Eye (tissue), 1 donor: ENCODE measurements at places on chromosomes 6 and 20.

GRCh38 chr20:60036746-60037499 is 78.7 kb downstream of the CDH26 start:
- DNase-seq, result peak; percentile 54

GRCh38 chr6:154165478-154165877 is 126.4 kb downstream of the OPRM1 start:
- no peak for DNase-seq

GRCh38 chr6:33566182-33567084 is 13.6 kb downstream of the BAK1 start:
- DNase-seq, result no peak

- peak; percentile 24 for DNase-seq
Observed at GRCh38 chr6:138371452-138371711, 6.3 kb upstream of the SMIM28 start.

- DNase-seq, result no peak
Observed at GRCh38 chr20:22232473-22232872, 351.9 kb downstream of the FOXA2 start.

- DNase-seq, result peak; percentile 4
Observed at GRCh38 chr6:47414423-47415167, 63.0 kb upstream of the CD2AP start.

GRCh38 chr6:15768999-15769398 is 106.2 kb upstream of the DTNBP1 start:
- DNase-seq, result no peak

GRCh38 chr20:7989379-7989778 is 30.2 kb downstream of the TMX4 start:
- DNase-seq, result no peak

- no peak for DNase-seq
Observed at GRCh38 chr20:64229507-64230061, 26.0 kb upstream of the PCMTD2 start.

DNA sequence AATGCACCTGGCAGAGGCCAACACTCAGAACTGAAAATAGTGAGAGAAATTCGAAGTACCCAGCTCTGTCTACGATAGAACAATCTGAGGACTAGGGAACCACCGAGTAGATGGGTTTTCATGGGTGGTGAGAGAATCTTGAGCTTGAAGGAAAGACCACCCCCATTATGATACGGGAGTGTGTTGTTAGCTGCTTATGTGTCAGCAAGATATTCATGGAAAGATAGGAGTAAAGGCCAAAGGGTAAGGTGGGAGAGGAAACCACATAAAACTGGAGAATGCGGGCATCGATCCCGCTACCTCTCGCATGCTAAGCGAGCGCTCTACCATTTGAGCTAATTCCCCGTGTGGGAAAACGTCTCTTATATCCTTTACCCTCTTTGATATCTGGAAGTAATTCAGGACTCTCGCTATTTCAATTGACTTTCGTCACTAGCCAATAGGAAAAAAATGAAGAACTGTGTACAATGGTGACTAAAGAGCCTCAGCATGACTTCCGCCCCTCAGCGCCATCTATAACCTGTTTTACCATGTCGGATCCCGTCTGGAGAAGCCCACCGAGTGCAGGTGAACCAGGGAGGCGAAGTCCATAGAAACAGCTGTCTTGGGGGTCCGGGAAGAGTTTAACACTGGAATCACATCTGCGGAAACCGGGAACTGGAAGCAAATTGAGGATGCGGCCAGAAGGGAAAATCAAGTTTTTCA is 25.0 kb upstream of the ABT1 start:
- DNase-seq, result peak; percentile 94

- DNase-seq, result peak; percentile 24
Observed at GRCh38 chr20:12775041-12775440, 233.7 kb upstream of the SPTLC3 start.

- peak; percentile 16 for DNase-seq
Observed at GRCh38 chr6:3456395-3456897, 404 bp downstream of the SLC22A23 start.

DNA sequence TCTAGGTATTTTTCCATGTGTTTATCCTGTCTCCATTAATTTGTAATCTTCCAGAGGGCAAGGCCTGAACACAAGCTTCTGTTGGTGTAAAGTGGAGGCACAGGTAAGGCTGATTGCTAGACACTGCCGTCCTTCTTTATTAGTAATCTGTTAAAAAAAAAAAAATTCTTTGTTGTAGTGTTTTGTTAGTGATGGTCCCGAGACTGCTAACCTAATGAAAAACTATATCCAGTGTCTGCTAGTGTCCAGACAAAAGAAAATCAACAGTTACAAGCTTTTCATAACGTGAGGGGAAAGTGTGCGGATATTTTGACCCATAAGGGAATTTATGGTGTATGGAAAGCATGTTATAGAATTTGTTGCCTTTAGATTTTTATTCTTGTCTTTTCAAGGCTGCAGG is 4.2 kb upstream of the HIVEP1 start:
- DNase-seq, result no peak

- DNase-seq, result no peak
Observed at GRCh38 chr6:43187821-43188220, 5.8 kb downstream of the CUL9 start.

- peak; percentile 78 for DNase-seq
Observed at GRCh38 chr6:35727231-35727934, 9.4 kb upstream of the ARMC12 start.

DNA sequence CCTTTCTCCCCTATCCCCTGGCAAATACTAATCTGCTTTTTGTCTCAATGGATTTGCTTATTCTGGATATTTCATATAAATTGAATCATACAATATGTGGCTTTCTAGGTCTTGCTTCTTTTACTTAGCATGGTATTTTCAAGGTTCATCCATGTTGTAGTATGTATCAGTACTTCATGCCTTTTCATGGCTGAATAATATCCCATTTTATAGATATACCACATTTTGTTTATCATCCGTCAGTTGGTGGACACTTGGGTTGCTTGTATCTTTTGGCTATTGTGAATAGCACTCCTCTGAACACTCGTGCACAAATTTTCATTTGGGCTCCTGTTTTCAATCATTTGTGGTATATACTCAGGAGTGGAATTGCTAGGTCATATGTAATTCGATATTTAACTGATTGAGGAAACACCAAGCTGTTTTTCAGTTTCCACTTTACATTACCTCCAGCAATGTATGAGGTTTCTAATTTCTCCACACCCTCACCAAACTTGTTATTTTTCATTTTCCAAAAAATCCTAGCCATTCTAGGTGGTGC is 30.5 kb upstream of the RIPPLY2 start:
- no peak for DNase-seq

DNA sequence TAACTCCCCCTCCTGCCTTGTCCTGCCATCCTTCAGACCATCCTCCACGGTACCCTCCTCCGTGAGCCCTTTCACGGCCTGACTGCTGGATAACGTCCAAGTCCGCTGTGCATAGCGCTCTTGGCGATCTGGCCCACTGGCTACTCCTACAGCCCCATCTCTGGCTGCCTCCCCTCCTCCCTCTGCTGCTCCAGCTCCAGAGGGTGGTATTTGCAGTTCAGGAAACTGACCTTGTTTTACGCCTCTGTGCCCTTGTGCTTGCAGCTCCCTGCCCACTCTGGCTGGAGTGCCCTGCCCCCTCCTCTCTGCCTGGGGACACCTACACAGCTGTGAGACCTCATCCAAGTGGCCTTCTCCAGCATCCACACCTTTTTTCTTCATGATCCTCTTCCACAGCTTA is 6.5 kb upstream of the RREB1 start:
- DNase-seq, result peak; percentile 69

GRCh38 chr6:99091985-99092384 is 144.2 kb upstream of the FBXL4 start:
- DNase-seq, result no peak

DNA sequence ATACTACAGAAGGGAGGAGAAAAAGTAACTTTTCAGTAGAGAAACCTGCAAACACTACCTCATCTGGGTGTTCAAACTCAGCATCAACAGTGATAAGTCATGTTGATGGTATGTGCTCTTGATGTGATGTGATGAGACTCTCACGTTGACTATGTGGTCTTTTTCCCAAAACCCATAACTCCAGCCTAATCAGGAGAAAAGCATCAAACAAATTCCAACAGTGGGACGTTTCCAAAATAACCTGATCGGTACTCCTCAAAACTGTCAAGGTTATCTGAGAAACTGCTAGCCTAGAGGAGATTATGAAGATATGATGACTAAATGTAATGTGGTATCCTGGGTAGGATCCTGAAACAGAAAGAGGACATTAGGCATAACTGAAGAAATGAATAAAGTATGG is 41.9 kb upstream of the TAB2 start:
- no peak for DNase-seq

DNA sequence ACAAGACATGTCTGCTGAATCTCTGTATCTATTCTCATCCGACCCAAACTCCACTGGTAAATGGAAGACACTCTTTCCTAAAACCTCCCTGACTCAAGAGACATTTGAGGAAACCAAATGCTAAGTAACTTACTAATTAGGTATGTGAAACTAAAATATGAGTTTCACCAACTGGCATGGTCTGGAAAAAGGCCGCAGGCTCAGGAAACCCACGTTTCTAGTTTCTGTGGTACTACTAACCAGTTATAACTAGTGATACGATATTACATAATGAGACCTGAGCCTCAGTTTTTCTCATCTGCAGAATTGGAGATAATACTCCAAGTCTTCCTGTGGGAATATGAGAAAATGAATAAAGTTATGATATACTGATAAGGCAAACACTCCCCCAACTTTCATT is 39.9 kb downstream of the ZNF391 start:
- DNase-seq, result no peak

GRCh38 chr6:56368491-56368890 is 121.1 kb upstream of the COL21A1 start:
- DNase-seq, result no peak

DNA sequence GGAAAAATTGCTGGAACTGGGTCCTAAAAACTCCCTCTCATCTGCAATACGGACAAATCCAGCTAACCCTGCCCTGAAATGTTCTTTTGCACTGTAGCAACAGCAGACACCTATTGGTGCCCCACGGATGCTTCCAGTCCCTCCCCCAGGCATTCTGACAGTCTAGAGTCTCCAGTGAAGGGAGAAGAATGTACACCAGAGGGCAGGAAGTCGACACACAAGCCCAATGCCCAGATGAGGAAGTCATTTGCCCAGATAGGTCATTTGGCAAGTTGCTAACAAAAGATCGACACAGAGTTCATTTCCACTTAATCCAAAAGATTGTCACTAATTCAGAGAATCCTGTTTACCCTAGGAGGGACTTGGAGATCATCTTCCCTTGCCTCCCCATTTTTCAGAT is 293.0 kb upstream of the PRDM1 start:
- no peak for DNase-seq

DNA sequence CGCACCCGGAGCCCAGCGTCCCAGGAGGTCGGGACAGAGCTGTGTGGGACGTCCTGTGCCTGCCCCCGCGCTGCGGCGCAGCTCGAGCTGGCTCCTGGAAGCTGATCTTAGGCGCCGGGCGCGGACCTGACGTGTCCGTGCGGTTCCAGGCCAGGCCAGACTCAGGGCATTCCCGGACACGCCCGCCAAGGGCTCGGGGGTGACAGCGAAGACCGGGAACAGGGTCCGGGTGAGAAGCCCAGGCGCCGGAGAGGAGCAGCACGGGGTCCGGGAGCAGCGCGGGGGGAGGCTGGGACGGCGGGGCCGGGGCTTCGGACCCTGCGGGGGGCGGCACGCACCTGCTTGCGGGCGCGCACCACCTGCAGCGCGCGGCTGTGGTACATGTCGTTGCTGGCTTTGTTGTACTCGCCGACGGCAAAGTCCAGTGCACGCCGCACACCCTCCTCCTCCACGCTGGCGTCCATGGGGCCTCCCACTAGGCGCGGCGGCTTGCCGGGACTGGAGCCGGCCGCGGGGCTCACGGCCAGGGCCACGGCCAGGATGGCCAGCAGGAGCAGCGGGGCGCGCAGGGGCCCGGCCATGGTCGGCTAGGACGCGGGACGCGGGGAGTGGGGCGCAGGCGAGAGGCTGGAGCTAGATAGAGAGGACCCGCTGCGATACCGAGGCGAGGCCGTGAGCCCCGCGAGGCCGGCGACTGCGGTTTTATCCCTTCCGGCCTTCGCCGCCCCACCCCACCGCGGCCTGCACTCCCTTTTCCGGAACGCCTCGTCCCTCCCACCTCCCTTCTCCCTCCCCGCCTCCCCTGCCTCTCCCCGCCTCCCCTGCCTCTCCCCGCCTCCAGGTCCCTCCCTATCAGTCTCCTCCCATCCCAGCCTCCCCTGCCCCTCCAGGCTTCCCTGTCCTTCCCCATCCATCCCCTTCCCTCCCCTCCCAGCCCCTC is at the start of gene CST3:
CST3 (minus strand) TSS at position 674 of the 940 bp plus-strand sequence; CDS start at position 581, 93 bp downstream.
- peak; percentile 91 for DNase-seq

GRCh38 chr6:35496036-35496840 is 641 bp downstream of the TEAD3 start:
- DNase-seq, result peak; percentile 71

DNA sequence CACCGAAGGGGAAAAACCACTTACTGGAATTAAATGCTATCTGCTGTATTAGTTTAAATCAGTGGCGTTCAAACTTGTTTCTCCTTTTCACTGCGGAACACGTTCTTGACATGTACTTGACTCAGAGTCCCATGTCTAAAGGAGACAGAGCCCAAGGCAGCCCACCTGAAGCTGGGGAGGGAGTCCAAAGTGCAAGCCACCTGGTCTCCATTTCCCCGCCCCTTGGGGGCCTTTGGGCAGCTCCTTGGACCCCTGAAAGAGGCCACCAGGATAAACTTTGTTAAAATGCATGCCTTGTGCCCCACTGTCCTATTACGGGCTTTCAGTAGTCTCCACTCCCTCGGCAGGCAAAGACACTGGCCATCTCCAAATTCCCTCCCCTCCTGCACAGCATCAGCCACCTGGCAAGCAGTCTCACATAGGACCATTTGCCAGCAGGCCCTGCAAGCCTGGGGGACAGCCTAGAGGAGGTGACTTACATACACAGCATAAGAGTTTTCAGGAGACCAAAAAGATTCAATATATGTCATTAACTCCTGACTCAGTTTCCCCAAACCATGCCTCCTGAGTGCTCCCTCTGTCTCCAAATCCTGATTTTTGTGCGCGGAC is 6.7 kb downstream of the PCK1 start:
- no peak for DNase-seq

DNA sequence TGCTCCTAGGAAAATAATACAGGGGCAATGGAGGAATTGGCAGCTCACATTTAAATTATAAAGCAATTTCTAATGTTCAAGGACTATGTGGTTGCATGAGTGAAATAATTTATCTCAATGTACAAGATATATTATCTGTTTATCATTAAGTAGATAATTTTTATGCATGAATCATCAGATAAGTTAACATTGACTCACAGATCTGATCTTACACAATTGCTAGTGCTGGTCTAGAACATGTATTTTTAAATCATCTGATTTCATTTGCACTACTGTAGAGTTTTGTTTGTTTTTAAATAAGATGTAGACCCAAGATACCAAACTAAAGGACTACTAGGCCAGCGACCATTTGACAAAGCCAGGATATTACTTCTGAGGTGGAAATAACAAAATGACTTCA is 199.2 kb downstream of the BMP2 start:
- no peak for DNase-seq

- no peak for DNase-seq
Observed at GRCh38 chr6:157432231-157432891, 51.4 kb downstream of the ZDHHC14 start.

GRCh38 chr20:54284928-54285704 is 77.2 kb downstream of the PFDN4 start:
- no peak for DNase-seq
